ENCODE measurements at places on chromosomes 11 and 22.
A peak's percentile ranks its signal among the peaks of the same experiment; 100 is the strongest.

GRCh38 chr11:82533628-82534327 lies 199.9 kb downstream of the FAM181B start:
- no peak for DNase-seq

- no peak for DNase-seq
Measured at GRCh38 chr11:43925932-43926505, 16.4 kb upstream of the C11orf96 start.

GRCh38 chr11:109964487-109964886 lies 128.7 kb upstream of the ZC3H12C start:
- no peak for DNase-seq

- DNase-seq: no peak
Measured at GRCh38 chr11:48032721-48033120, 52.4 kb downstream of the PTPRJ start.

DNA sequence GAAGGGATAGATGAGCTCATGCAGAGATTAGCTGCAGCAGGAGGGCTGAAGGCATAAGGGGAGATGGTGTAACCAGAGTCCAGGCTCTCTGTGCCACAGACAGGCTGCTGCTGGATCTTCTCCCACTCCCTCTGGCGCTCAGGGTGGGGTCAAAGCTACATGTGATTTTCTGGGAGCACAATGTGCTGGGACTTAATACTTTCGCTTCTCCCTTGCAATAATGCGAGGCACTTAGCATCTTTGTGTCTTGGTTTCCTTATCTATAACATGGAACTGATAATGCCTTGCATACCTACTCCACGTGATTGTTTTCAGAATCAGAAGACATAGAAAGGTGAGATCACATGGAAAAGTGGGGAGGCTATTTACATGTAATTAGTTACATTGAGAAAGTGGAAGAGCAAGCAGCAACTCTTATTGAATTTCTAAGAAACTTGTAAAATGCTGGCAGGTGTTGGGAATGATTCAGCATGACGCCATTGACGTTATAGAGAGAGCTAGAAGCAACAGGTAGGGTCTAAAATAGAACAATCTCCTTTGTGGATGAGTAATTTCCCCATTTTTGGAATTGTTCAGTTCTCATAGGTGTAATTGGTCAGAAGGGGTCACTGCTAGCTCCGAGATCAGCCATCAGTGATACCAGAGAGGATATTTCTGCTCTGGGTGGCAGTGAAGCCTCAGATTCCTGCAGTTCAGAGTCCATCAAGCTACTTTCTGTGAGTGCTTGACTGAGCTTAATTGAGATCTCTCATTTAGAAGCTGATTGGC lies 8.2 kb upstream of the OR9I1 start:
- no peak for DNase-seq

DNA sequence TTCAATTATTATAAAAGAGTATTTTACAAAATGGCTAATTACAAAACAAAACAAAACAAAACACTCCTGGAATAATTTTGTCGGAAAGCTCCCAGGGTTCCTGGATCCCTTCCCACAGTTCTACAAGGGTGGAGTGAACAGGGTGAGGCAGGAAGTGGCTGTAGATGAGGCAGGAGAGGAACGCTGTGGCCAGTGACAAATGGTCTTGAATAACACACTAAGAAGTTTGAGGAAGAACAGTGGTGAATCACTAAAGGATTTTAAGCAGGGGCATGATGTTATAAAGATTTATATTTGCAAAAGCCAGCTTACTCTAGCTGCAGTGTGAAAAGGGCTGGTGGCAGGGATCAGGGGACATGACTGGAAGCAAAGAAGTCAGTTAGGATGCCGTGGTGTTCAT lies 33.8 kb upstream of the APOA1 start:
- no peak for DNase-seq

DNA sequence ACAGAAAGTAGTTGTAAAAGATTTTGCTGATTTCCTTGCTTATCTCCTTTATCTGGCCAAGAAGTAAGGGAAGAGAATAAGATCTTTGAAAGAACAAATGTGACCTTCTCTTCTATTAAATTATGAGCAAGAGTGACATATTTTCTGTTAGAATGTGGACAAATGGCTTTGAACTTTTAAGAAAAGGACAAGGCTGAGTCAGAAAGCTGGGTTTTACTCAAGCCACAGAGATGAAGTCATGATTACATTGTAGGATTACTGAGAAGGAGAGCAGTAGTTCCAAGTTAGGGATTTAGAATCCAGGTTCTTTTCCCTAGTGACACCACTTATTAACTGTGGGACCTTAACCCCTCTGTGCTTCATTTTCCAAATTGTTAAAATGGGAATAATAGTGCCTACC lies 13.5 kb downstream of the CCDC90B start:
- DNase-seq: no peak

DNA sequence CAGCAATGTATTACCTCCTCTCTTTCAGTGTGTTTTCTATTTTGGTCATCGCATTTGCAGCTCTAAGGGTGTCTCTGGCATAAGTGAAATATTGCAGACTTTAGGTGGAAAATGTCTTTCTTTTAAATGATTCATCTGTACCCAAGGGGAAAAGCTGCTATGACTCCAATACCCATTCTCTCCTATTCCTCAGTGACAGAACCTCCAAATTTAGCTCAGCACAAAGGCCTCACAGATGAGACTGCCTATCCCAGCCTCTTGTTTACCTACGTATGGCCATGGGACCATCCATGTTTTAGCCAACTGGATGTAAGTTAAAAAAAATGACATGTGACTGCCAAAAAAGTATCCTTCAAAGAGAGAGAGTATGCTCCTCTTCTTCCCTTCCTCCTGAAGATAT lies 7.9 kb downstream of the MTMR2 start:
- DNase-seq: no peak

DNA sequence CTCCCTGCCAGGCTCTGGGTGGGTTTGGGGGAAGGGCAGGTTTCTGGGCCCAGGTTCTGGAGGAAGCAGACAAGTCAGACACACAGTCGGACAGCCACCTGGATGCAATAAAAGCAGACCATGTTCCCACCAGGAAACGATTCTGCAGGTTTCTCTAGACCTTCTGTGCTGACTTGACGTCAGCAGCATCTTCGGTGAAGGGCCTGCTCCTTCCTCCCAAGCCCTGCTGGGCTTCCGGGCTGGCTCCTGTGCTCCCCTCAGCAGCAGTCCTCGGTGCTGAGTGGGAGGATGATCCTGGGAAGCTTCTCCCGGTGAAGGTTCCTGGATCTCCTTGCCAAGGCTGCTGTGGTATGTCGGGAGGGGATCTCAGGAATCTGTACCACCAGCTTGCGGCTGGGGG lies 240.0 kb downstream of the GRIK4 start:
- no peak for DNase-seq

- no peak for DNase-seq
Measured at GRCh38 chr11:3201677-3202181, 16.9 kb downstream of the MRGPRG start.

DNA sequence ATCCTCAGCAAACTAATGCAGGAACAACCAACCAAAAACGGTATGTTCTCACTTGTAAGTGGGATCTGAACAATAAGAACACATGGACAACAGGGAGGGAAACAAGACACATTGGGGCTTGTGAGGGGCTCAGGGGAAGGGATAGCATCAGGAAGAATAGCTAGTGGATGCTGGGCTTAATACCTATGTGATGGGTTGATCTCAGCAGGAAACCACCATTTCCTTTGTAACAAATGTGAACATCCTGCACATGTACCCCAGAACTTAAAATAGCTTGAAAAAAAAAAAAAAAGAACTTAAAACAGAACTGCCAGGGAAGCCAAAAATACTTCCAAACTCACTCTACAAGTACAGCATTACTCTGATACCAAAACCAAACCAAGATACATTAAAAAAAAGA lies 33.8 kb downstream of the CASP4 start:
- peak; percentile 43 for DNase-seq

GRCh38 chr11:20277014-20277413 lies 86.5 kb upstream of the HTATIP2 start:
- no peak for DNase-seq

DNA sequence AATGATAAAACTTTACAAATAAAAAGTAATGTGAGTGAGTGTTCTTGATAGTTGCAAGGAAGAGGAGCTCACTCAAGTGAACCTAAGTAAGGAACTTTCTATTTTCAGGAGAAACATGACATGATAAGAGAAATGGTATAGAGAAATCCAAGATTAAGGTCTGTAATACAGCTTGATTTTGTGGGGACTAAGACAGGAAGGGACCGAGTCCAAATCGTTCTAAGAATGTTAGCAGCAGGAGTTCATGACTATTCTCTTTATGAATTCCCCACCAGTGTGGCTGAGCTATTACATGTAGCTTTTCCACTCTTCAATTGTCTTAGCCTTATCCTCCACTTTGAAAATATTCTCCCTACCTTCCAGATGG lies 698.6 kb upstream of the ARHGAP42 start:
- no peak for DNase-seq

DNA sequence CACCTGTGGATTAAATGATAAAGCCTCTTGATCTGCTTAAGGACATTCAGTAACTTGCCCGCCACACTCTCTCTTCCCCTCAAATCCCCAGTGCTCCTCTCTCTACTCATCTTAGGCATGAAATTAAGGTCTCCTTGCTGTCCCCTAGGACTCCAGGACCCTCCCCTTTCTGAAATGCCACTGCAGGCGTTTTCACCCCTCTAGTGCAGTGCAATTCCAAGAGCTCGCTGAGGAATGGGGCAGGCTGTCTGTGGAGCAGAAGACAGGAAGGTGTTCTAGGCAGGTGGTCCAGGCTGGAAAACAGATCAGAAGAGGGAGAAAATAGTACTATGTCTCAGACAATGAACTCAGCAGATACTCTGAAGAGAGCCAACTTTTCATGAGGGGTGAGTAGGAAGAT lies 55.8 kb upstream of the ARHGAP42 start:
- no peak for DNase-seq

GRCh38 chr11:15471895-15472799 lies 357.4 kb downstream of the INSC start:
- DNase-seq: no peak

GRCh38 chr11:7520981-7521487 lies 7.2 kb downstream of the PPFIBP2 start:
- DNase-seq: no peak

DNA sequence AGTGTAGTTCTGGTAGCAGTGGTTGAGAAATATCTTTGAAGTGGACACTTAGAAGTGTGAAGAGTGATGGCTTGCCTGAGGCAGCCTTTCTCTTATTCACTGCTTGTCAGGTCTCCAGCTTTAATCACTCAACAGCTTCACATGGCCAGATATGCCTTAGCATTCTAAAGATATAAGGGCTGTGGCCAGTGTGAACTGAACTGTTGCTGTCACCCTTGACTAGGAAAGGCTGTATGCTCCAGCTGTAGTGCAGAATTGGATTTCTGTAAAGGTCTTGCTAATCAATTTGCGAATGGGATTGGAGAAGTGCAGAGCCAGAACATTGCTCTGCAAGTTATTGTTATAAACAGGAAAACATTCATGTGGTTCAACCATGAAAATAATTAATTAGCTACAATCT lies 266.7 kb downstream of the TMEM135 start:
- DNase-seq: no peak

DNA sequence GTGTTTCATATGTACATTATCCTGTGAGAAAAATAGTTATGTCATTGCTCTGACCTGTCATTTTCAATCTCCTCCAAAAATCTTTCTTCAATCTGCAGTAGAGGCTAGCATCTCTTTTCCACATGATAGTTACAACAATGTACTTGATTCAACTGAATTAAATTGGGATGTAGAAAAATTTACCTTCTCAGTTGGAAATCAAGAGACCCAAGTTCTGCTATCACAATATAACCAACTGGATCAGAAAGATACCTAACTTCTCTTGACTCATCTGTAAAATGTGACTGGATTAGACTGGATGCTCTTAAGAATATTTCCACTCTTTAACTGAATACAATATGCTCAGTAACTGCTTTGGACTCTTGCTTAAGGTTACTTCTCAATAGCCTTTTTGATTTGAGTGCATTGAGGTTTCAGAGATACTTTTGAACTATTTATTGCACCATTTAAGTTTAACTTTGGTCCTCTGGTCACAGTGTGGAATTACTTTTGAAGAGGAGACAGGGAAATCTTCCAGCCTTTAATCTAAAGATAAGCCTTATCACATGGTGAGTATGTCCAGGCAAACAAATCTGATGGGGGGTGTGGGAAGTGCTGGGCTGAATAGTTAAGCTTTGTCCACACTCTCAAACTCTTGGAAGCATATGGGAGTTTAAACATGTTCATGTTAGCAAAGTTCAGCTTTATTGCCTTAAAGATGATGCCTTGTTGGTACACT lies 82.3 kb downstream of the YAP1 start:
- DNase-seq: no peak

DNA sequence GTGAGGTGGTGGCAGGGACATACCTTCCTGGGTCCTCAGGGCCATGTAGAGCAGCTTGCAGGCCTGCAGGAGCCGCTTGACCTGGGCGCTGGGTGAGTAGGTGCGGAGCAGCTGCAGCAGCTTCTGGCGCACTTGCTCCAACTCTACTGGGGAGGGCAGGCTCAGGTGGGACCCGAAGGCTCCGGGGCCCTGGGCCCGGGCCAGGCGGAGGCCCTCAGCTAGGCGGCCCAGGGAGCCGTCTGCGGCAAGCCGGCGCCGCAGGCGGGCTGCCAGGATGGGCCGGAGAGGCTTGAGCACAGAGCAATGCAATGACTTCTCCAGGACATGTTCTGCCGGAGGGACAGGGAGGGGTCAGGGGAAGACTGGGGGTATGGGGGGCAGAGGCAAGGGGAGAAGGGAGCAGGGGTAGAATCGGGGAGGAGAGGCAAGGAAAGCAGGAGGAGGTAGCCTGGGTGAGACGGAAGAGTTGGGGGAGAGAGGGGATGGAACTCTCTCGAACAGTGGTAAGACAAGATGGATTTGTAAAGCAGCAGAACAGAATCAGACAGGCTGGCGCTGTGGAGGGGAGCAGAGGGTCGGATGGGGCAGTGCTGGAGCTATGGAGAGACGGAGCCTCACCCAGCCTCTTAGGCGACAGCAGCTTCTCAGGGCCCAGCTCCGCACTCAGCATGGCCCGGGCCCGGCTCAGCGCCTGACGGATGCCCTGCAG lies 2.2 kb downstream of the RIN1 start:
- DNase-seq: no peak

GRCh38 chr11:14339356-14339755 lies 19.6 kb downstream of the RRAS2 start:
- DNase-seq: no peak

DNA sequence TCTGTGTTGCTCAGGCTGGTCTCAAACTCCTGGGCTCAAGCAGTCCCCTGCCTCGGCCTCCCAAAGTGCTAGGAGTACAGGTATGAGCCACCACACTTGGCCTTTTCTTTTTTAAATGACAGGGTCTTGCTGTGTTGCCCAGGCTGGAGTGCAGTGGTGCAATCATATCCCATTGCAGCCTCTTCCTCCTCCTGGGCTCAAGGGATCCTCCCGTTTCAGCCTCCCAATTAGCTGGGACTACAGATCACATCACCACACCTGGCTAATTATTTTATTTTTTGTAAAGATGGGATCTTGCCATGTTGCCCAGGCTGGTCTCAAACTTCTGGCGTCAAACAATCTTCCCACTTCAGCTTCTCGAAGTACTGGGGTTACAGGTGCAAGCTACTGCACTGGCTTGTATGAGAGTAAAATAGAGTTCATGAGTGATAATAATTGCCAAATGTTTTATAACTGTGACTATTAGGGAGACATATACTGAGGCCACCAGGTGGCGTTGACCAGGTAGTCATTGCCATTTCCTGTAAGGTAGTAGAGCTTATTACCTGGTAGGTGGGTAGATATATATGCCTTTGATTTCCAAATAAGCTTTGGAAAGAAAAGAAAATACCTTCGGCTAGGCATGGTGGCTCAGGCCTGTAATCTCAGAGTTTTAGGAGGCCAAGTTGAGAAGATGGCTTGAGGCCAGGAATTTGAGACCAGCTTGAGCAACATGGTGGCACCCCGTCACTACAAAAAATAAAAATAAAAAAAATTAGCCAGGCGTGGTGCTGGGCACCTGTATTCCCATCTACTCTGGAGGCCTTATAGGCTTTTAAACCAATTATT lies 5.4 kb downstream of the FDX1 start:
- DNase-seq: peak; percentile 34
